ENCODE measurements at places on chromosomes 16 and 17. TPM values are rescaled to one million over a fixed set of nuclear protein-coding genes. Genes with fewer than 3 reads are reported as not detected.

DNA sequence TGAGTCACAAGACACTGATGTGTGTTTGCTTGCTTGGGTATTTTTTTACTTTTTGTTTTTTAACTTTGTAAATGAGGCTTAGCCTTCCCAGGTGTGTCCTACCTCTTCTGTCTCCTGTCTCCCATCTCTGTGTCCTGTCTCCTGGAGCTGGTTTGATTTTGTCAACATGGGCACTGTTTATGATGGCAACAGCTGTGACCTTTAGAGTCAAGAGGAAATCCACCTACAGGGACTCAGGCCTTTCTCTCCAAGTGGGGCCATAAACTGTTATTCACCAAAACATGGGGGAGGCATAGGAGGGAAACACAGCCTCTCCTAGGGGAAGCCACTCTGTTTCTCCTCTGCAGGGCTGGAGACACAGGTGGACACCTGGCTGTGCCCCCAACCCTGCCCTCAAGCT lies 13.1 kb upstream of the PLCG2 start:
- no peaks in the 10 kb centered on the region for H3K36me3 ChIP-seq
- H3K27me3 ChIP-seq = no peaks in the 10 kb centered on the region
- no peak overlapping the region for H3K27ac ChIP-seq

- no peaks in the 10 kb centered on the region for H3K27me3 ChIP-seq
- DNase-seq = no peak
- H3K36me3 ChIP-seq = no peaks in the 10 kb centered on the region
- H3K4me3 ChIP-seq = no peak within 1 kb of the TSS
- no peaks in the 10 kb centered on the region for H3K4me1 ChIP-seq
- no peak within 1 kb of the TSS for H3K27ac ChIP-seq
These were observed at the start of gene IGSF6 for GRCh38 chr16:21652453-21652852. IGSF6 (minus strand) TSS chr16:21652608; CDS start chr16:21652598, 10 bp downstream.

- H3K36me3 ChIP-seq = no peaks in the 10 kb centered on the region
- no peaks in the 10 kb centered on the region for H3K27me3 ChIP-seq
- no peak overlapping the region for H3K4me3 ChIP-seq
These were observed 386.2 kb downstream of the UTP18 start for GRCh38 chr17:51646539-51646938.

- 0 out of 2 replicates have a peak, but pooled peaks cover 5% of the 10 kb centered on the region for H3K4me1 ChIP-seq
- H3K27ac ChIP-seq = no peak overlapping the region
- H3K27me3 ChIP-seq = no peaks in the 10 kb centered on the region
- no peaks in the 10 kb centered on the region for H3K36me3 ChIP-seq
- H3K4me3 ChIP-seq = no peak overlapping the region
- DNase-seq = peak; percentile 77
These were observed 122.4 kb downstream of the USP31 start for GRCh38 chr16:23026784-23027362.

GRCh38 chr17:79812353-79813258 lies 15.7 kb upstream of the CBX8 start:
- H3K4me1 ChIP-seq = peaks cover 35% of the 10 kb centered on the region
- peaks cover 94% of the 10 kb centered on the region for H3K27me3 ChIP-seq
- no peak overlapping the region for H3K27ac ChIP-seq
- H3K36me3 ChIP-seq = no peaks in the 10 kb centered on the region
- no peak for DNase-seq

DNA sequence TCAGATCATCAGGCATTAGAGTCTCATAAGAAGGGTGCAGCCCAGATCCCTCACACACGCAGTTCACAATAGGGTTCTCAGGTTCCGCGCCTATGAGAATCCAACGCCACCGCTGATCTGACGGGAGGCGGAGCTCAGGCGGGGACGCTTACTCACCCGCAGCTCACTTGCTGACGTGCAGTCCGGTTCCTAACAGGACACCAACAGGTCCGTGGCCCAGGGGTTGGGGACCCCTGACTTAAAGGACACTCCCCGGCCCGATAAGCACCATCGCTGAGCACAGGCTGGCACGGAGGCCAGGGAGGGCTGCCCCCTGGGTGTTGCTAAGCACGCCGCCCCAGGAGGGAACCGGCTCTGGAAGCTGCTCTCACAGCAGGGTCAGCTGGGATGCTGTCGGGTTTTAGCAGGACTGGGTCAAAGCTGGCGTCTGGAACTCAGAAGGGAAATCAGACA lies 30.1 kb upstream of the BAHCC1 start:
- no peaks in the 10 kb centered on the region for H3K4me1 ChIP-seq
- DNase-seq = peak; percentile 69
- no peaks in the 10 kb centered on the region for H3K27me3 ChIP-seq

DNA sequence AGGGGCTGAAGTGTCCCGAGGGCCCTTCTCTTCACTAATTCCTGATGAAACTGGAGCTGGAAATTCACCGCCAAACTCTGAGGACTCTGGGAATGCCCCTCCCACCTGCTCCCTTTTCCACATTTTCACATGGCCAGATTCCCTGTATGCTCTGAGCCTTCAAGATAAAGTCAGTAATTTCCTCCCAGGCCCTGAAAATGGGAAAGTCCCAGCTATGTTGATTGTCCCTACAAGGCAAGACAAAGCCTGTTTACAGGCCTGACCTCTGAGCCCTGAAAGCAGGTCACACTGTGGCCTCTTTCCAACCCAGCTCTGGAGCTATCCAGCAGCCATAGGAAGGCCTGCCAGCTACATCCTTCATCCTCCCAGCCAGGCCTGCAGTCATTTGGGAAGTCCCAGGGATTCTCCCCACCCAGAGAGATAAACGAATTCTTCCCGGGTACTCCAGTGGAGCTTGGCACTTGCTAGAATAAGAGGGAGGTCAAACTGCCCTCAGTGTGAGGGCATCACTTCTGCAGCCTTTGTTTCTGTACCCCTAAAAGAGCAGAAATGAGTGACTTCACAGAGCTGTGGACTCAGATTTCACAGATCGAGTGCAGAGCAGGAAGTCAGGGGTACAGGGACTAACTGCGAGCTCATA lies 19.6 kb upstream of the CCL2 start:
- peaks cover 1% of the 10 kb centered on the region for H3K36me3 ChIP-seq
- no peak overlapping the region for H3K4me3 ChIP-seq
- DNase-seq = no peak
- H3K27ac ChIP-seq = no peak overlapping the region

- no peaks in the 10 kb centered on the region for H3K36me3 ChIP-seq
- no peak overlapping the region for H3K27ac ChIP-seq
- no peak for DNase-seq
- H3K4me1 ChIP-seq = no peaks in the 10 kb centered on the region
- no peak overlapping the region for H3K4me3 ChIP-seq
- no peaks in the 10 kb centered on the region for H3K27me3 ChIP-seq
These were observed 75.2 kb downstream of the N4BP1 start for GRCh38 chr16:48534601-48535340.

DNA sequence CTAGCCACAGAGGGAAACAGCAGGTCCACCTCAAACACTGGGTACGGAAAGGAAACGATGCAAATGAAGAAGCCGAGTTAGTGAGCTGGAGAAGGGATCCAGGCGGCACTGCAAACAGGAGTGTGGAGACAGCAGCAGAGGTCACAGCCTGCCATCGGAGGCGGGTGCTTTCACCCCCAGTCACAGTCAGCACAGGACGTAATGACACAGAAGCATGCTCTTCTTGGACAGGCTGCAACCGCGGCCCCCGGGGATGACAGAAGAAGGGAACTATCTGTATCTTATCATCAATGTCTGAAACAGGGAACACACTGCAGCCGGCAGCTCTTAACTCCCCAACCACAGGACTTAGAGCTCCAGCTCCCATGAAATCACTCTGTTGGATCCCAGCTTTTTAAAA lies 16.1 kb upstream of the SLC38A8 start:
- H3K27me3 ChIP-seq = no peaks in the 10 kb centered on the region

MILR1 gene
- polyA plus RNA-seq = not detected

CACNA1G gene
- polyA plus RNA-seq = 1.4 TPM

HOXB5 gene
- polyA plus RNA-seq = not detected

Data from GM23338 (cell line).